ENCODE measurements at places on chromosomes 13 and 19.
A peak's percentile ranks its signal among the peaks of the same experiment; 100 is the strongest.

- DNase-seq, result peak; percentile 64
Observed at GRCh38 chr19:36528921-36529518, 949 bp upstream of the ZNF260 start.

- peak; percentile 3 for DNase-seq
Observed at GRCh38 chr13:67736646-67737420, 506.7 kb upstream of the PCDH9 start.

GRCh38 chr19:18112989-18113478 is 15.5 kb downstream of the MAST3 start:
- peak; percentile 92 for DNase-seq

- no peak for DNase-seq
Observed at GRCh38 chr19:16342002-16342715, 17.5 kb downstream of the KLF2 start.

DNA sequence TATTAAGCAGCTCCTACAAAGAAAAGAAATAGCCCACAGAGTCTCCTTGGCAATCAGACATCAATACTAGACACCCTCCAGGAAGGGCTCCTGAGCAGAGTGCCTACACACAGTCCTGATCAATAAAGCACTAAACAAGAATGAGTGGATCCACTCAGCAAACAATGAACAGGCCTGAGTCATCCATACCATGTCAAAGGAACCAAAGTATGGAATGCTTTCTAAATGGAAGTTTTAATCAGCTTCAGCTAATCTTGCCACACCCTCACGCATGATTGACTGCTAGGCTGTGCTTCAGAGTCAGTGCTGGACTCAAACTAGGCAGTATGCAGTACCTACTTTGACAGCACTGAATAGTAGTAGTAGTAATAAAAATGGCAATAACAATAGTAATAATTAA is 392.7 kb upstream of the HTR2A start:
- DNase-seq, result no peak

- no peak for DNase-seq
Observed at GRCh38 chr13:35990196-35990595, 141.0 kb downstream of the DCLK1 start.

GRCh38 chr13:106302843-106303242 is 232.6 kb downstream of the EFNB2 start:
- no peak for DNase-seq

DNA sequence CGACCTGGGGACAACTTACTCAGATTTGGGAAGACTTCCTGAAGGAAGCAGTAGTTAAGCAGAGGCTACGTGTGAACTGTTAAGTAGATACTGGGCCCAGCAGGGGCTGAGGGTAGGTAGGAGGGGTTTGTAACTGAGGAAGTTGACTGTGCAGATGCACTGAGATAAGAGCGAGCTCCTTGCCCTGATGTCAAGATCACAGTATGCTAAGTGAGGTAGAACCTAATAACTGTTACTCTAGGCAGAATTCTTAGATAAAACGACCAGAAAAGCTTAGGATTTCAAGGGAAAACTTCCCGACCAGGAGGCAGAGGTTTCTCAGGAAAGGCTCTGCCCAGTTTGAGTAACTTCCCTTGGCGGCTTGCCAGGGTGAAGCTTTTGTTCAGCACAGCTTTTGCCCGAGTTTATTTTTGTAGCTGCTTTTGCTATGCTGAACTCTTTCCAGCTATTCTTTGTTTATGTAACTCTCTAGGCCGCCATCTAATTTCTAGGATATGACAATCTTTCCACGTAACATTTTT is 632.1 kb downstream of the DIAPH3 start:
- DNase-seq, result peak; percentile 62

DNA sequence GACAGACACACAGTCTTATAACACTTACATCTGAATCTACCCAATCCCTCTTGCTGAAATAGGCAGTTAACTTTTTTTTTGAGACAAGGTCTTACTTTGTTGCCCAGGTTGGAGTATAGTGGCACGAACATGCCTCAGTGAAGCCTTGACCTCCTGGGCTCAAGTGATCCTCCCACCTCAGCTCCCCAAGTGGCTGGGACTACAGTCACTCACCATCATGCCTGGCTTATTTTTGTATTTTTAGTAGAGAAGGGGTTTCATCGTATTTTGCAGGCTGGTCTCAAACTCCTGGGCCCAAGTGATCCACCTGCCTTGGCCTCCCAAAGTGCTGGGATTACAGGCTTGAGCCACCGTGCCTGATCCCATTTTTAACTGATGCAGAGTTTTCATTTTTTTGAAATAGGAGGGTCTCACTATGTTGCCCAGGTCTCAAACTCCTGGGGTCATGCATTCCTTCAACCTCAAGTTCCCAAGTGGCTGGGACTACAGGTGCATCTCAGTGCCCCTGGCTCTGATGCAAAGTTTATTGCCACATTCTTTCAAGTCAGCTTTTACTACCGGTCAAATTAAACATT is 7.6 kb downstream of the ELF1 start:
- DNase-seq, result no peak

GRCh38 chr13:46609726-46610125 is 56.8 kb downstream of the LRCH1 start:
- no peak for DNase-seq

- DNase-seq, result peak; percentile 98
Observed at GRCh38 chr13:24160458-24161009, at the start of gene SPATA13. Gene SPATA13 (plus strand): TSS chr13:24160720. CDS start chr13:24222930, 62,210 bp downstream.

GRCh38 chr19:30293051-30293785 is 79.0 kb upstream of the ZNF536 start:
- no peak for DNase-seq

GRCh38 chr13:20528452-20528851 is 2.8 kb upstream of the CRYL1 start:
- DNase-seq, result no peak

DNA sequence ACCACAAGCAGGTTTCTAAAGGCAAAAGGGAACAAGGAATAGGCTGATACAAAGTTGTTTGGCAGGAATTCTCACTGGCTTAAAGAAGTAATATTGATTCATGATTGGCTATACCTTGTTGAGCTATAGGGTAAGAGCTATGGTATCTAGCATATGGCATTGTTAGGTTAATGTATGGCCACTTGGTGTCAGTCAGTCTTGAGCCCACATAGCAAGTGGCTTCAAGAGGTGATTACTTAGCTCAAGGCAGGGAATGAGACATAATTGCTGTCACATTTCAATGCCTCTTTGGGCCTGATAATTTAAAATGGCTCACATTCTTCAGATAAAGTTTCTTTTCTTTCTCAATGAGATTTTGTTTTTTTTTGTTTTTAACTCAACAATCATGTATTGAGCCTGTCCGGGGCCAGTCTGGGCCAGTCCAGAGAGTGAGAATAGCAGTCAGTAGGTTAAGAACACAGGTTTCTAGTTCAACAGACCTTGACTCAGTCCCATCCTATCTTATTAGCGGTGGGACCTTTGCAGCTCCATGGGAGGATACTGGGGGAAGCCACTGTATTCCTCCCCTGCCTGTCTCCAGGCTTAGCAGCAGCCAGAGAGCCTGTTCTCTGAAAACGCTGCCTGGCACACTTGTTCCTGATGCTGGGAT is 45.8 kb upstream of the RCBTB2 start:
- DNase-seq, result no peak

DNA sequence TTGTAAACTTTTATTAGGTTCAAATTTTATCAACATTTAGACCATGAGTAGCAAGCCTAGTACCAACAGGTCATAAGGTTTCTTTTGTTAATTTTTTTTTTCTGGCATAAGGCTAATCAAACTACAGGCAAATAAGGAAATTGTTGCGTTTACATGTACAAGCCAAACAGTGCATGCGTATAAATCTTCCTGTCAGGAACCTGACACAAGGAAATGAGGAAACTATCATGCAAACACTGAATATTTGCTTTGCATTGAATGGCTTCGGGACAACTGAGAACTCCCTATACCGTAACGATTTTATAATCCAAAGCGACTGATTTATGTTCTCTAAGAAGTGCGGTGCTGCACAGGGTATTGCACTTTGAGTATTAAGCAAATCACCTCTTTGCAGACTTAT is 133.0 kb upstream of the TRPC4 start:
- no peak for DNase-seq

DNA sequence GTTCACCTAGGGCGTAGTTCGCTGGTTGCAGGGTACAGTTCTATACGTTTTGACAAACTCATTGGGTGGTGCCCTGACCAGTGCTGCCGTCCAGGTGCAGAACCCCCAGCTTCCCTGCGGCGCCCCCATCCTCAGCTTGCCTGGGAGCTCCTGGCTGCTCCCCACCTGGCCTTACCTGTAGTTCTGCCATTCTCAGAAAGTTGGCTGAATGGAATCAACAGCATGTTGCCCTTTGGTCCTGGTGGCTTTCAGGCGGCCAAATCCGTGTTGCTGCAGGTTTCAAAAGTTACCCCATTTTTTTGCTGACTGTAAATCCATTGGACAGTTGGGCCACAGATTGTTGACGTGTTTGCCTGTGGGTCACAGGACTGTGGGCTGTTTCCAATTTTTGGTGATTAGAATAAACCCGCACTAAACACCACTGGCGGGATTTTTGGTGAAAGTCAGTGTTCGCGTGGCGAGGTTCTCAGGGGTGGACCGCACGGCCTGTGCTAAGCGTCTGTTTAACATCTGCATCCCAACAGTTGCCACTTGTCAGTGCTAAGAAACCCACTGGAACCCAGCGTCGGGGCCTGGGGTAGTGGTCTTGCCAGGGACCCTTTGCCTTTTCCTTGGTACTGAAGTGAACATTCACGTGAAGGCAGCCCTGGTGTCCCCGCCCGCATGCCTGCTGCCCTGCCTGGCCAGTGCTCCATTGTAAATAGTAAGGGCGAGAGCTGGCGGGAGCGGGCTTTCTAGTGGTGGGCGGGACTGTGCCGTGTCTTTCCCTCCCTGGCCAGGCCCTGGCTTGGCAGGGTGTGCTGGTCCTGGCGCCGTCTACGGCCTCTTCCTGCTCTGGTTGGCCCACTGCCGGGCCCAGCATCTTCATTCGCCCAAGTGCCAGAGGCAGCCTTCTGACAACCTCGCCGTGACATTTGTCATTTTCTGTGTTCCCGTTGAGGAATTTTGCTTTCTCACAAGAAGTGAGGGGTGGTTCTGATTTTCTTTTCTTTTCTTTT is 3.3 kb downstream of the DOT1L start:
- no peak for DNase-seq

Measured in erythroblast (primary cell).